ENCODE measurements at places on chromosomes 3 and 15. TPM values are rescaled to one million over a fixed set of nuclear protein-coding genes. Genes with fewer than 3 reads are reported as not detected.

- peak; percentile 84 for DNase-seq
- peaks cover 4% of the 10 kb centered on the region for H3K27me3 ChIP-seq
- H3K4me1 ChIP-seq, result peaks cover 6% of the 10 kb centered on the region
- no peak overlapping the region for H3K4me3 ChIP-seq
- H3K36me3 ChIP-seq, result no peaks in the 10 kb centered on the region
Measured at GRCh38 chr3:144272680-144273079, 301.1 kb downstream of the DIPK2A start.

The LRRN1 gene
- 1.4 TPM for total RNA-seq

The GOLGA6B gene
- not detected for total RNA-seq

DNA sequence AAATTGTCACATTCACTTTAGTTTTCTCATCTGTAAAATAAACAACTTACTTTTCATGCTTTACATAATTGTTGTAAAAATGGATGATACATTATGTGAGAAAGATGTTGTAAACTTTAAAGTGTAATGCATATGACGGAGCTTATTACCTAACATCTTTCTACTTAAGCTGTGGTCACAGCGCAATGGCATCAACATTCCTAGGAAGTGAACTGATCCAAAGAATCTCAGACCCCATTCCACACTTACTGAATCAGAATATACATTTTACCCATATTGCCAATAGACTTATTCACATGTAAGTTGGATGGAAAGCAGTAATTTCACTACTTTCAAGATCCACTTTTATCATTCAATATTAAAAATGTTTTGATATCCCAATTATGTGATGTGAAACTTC is 497.5 kb downstream of the FGF12 start:
- H3K36me3 ChIP-seq, result no peaks in the 10 kb centered on the region
- DNase-seq, result no peak
- H3K4me1 ChIP-seq, result no peaks in the 10 kb centered on the region

The LDHAL6B gene
- total RNA-seq, result not detected

DNA sequence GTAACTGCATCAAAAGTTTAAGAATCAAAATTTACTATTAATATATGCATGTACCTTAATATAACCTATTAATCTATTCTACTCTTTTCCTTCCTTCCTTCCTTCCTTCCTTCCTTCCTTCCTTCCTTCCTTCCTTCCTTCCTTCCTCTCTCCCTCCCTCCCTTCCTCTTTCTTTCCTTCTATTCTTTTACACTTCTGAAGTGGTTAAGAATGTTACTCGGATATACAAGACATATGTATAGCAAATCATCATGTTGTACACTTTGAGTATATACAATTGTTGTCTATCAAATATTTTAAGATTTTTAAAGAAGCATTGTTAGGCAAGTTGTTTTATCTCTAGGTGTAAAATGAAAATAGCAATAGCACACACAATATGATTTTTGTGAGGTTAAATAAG is 713.1 kb upstream of the NAALADL2 start:
- DNase-seq, result no peak
- no peaks in the 10 kb centered on the region for H3K36me3 ChIP-seq
- H3K27me3 ChIP-seq, result no peaks in the 10 kb centered on the region
- H3K27ac ChIP-seq, result no peak overlapping the region

The CHDH gene
- 33.4 TPM for total RNA-seq

The PLSCR2 gene
- total RNA-seq, result 1.4 TPM

DNA sequence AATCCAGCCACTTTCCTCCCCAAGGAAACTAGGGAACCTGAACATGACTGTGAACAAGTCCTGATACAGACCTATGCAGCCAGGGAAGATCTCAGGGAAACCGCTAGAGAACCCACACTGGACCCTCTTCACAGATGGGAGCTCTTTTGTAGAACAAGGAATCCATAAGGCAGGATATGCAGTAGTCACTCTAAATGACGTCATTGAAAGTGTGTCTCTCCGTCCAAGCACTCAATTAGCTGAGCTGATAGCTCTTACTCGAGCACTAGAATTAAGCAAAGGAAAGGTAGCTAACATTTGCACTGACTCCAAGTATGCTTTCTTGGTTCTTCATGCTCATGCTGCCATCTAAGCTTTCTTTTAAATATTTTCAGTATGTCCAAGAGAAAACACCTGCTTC is 10.0 kb upstream of the SMCO1 start:
- no peak overlapping the region for H3K27ac ChIP-seq
- no peaks in the 10 kb centered on the region for H3K4me1 ChIP-seq
- H3K36me3 ChIP-seq, result no peaks in the 10 kb centered on the region
- DNase-seq, result no peak

GRCh38 chr15:35596285-35596684 is 50.3 kb upstream of the DPH6 start:
- no peaks in the 10 kb centered on the region for H3K4me1 ChIP-seq
- no peak for DNase-seq
- no peak overlapping the region for H3K4me3 ChIP-seq

DNA sequence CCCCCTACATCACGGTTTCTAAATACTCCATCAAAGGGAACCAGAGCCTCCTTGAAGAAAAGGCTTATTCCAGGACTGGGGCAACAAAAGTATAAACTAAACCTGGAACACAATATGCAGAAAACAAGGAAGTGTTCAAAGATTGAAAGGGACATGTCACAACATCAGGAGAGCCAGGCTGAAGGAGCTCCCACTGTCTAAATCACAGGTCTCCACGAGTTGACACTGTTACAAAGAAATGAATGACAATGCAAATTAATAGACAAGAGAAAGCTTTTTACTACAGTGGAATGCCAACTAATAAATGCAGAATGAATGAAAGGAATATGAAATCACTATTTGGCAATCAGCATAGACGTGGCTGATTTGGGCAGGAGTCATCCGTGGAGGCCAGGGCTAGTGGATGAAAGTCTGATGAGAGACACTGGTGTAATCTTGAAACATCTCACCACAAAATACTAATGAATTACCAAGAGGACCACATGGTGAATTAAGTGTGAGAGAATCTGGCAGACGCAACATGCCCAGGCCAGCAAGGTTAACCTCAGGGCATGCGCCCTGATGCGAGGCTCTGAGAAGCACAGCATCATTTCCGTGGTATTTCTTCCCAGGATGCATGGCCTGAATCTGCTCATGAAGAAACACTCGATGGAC is 123.8 kb upstream of the TJP1 start:
- H3K27ac ChIP-seq, result no peak overlapping the region
- no peak for DNase-seq
- no peak overlapping the region for H3K4me3 ChIP-seq
- no peaks in the 10 kb centered on the region for H3K36me3 ChIP-seq
- no peaks in the 10 kb centered on the region for H3K4me1 ChIP-seq

GRCh38 chr15:31557899-31558298 is 231.3 kb downstream of the KLF13 start:
- no peak overlapping the region for H3K27ac ChIP-seq
- H3K4me1 ChIP-seq, result no peaks in the 10 kb centered on the region
- H3K27me3 ChIP-seq, result no peaks in the 10 kb centered on the region
- no peak for DNase-seq

- no peaks in the 10 kb centered on the region for H3K27me3 ChIP-seq
- no peak overlapping the region for H3K4me3 ChIP-seq
- H3K36me3 ChIP-seq, result no peaks in the 10 kb centered on the region
- H3K4me1 ChIP-seq, result no peaks in the 10 kb centered on the region
- no peak for DNase-seq
- H3K27ac ChIP-seq, result no peak overlapping the region
Measured at GRCh38 chr3:150372722-150373121, 35.4 kb upstream of the TSC22D2 start.

DNA sequence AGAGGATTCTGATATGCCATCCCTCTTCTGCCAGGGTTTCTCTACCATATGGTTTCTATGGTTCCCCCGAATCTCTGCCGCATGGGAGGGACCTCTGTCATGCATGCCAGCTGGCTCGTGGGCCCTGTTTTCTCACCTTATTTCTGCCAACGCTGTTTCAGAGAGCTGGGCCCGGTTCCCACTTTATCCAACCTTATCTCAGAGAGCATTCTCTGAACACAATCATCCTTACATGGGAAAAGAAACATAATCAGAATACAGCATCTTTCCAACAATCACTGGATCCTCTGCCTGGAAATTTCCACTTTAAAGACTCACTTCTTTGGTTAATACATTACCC is 234.5 kb upstream of the ZBTB20 start:
- no peaks in the 10 kb centered on the region for H3K36me3 ChIP-seq
- DNase-seq, result no peak
- H3K4me3 ChIP-seq, result no peak overlapping the region

The ZNF660 gene
- total RNA-seq, result 5.3 TPM

All from kidney (tissue), 22 donors.